ENCODE measurements at places on chromosomes 12 and 14. TPM values are rescaled to one million over a fixed set of nuclear protein-coding genes. Genes with fewer than 3 reads are reported as not detected.

Gene KRT83
- 1.1 TPM for polyA plus RNA-seq

Gene ABCD4
- 32.3 TPM for polyA plus RNA-seq

Gene SERPINA9
- not detected for polyA plus RNA-seq

Gene P2RX2
- not detected for polyA plus RNA-seq

Gene PIWIL1
- polyA plus RNA-seq = not detected

Gene POTEG
- polyA plus RNA-seq = not detected

Gene RPGRIP1
- polyA plus RNA-seq = not detected

Gene CLEC7A
- not detected for polyA plus RNA-seq

Gene PAWR
- 5.7 TPM for polyA plus RNA-seq

Gene IFNG-AS1
- polyA plus RNA-seq = not detected

Gene ISM2
- 0.24 TPM for polyA plus RNA-seq

Gene TBC1D30
- polyA plus RNA-seq = 12.0 TPM

Gene NPFF
- not detected for polyA plus RNA-seq

Gene PMCH
- polyA plus RNA-seq = not detected

Gene LALBA
- not detected for polyA plus RNA-seq

Gene PTPRQ
- not detected for polyA plus RNA-seq

Gene DEPDC4
- polyA plus RNA-seq = 1.0 TPM

Gene DYRK4
- polyA plus RNA-seq = 19.3 TPM

Gene KRT73
- polyA plus RNA-seq = not detected

Gene ASB2
- 0.70 TPM for polyA plus RNA-seq

Gene SLC10A1
- polyA plus RNA-seq = not detected

Gene BCL7A
- polyA plus RNA-seq = 24.1 TPM

Gene SERPINA1
- polyA plus RNA-seq = 5.7 TPM

Gene CKAP4
- polyA plus RNA-seq = 35.6 TPM

Gene CDK4
- polyA plus RNA-seq = 240 TPM

Gene C14orf180
- polyA plus RNA-seq = not detected

Gene NKX2-8
- polyA plus RNA-seq = 5.3 TPM

Gene TAS2R9
- polyA plus RNA-seq = not detected

Gene GUCY2C
- polyA plus RNA-seq = not detected

Gene NANOG
- polyA plus RNA-seq = not detected

Gene PZP
- polyA plus RNA-seq = not detected

Gene TAS2R19
- polyA plus RNA-seq = not detected
